ENCODE measurements at places on chromosomes 1 and 21.

DNA sequence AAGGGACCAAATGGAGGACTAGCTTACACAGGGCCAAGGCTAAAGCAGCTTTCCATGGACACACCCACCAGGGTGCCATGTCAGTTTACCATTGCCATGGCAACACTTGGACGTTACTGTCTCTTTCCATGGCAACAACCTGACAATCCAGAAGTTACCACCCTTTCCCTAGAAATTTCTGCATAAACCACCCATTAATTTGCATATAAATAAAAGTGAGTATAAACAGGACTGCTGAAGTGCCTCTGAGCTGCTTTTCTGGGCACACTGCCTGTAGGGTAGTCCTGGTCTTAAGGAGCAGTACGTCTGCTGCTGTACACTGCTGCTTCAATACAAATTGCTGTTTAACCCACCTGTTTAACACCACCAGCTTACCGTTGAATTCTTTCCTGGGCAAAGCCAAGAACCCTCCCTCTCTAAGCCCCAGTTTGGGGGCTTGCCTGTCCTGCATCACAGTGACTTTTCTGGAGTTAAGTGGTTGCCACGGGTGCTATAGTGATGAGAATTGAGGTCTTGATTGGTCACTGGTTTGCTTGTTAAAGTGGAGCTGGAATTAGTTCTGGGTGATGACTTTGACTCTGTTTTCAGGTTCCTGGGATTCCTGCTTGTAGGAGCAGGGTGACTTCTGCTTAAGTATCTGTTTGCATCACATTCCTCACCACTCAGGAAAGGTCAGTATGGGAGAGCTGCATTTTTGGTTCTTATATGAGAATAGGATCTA lies 83.2 kb downstream of the CLDN17 start:
- DNase-seq: no peak

GRCh38 chr1:180155182-180155682 lies 563 bp downstream of the QSOX1 start:
- no peak for DNase-seq

- DNase-seq: no peak
Observed at GRCh38 chr1:185281245-185281644, 35.8 kb downstream of the IVNS1ABP start.

DNA sequence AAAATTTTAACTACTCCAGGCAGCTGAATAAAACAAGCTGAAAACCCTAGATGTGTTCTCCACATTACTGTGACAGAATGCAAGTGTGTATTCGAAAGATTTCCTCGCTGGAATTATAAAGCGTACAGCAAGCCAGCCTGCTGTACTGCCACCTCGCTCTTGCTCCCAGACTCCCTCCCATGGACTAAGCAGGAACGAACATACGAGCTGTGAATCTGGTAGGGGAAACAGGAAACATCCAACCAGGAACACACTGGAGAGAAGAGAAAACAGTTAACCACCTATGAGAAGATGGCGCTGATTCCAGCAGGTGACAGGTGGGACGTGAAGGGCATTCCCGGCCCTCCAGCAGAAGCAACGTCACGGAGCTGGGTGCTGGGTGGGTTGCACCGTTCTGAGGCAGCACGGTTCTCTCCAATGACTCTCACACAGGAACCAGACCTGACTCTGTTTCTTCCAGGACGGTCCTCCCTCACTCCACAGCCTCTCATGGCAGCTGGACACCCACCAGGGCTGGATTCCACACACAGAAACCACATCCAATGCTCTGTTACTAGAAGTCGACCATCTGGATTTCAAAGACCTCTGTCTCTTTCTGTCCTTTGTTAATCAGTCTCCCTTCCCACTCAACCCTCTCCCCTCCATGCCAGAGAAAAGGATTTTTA lies 219.2 kb downstream of the RERE start:
- DNase-seq: no peak

GRCh38 chr1:152050886-152051675 lies 14.3 kb upstream of the S100A11 start:
- no peak for DNase-seq

GRCh38 chr1:87826681-87827251 lies 498.1 kb downstream of the LMO4 start:
- DNase-seq: no peak

GRCh38 chr1:33015216-33015615 lies 21.5 kb downstream of the AK2 start:
- DNase-seq: no peak

DNA sequence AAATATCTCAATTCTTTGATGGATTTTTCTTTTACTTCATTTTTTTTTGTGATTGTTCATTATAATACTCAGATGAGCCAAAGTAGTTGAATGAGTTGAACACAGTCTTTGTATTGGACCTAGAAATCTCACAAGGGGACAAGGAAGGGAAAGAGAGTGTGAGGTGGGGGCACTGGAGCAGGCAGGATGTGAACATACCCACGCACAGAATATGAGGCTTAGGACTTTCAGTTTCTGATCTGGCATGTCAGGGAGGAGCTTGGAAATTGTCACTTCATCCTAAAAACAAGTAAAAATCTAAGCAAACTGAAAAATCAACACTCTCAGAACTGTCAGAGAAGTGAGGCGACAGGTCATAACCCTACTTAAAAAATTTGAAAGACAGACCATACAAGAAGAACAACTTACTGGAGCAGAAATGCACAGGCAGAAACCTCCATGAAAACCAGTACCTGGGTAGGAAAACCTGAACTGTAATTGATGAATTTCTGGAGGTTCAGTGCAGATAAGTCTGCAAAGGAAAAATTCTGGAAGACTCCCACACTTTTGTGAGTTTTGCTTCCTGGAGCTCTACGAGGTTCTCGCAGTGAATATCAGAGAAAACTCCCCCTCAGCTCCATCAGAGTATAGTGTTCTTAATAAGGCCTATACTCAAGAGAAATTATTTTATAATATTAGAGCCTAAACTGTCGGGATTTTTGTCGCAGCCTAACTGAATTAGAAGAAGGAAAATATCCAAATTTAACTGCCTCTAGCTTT lies 3.6 kb upstream of the PTGS2 start:
- DNase-seq: no peak

DNA sequence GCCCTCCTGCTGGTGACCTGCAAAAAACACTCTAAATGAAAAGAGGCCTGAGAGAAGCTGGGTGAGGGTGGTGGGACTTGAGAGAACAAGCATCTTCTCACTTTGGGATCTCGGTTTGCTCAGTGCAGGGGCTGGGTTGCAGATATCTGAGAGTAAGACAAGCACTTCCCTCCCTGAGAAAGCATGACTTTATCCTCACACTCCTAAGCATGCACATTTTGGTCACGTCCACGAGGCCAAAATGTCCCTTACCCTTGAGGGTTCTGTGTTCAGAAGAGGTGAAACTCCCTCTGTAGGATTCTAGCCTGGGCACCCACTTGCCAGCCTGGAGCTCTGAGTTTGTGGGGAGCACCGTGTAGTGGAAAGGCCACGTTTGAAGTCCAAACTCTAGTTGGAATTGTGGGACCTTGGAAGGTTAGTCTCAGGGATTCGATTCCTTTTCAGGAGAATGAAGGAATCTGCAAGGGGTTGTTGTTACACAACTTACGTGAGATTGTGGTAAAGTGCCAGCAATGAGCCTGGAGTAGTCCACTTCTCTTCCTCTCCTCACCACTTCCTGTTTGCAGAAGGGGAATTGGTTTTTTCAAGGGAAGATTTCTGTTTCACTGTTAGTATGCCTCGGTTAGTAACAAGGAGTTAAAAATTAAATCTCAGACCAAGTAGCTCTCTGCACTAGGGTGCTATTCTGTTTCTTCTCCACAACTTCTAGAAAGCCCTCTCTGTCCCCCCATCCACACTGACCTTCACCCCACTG lies 3.0 kb downstream of the FCAMR start:
- no peak for DNase-seq

GRCh38 chr1:89687254-89687653 lies 54.3 kb downstream of the LRRC8C start:
- DNase-seq: no peak

DNA sequence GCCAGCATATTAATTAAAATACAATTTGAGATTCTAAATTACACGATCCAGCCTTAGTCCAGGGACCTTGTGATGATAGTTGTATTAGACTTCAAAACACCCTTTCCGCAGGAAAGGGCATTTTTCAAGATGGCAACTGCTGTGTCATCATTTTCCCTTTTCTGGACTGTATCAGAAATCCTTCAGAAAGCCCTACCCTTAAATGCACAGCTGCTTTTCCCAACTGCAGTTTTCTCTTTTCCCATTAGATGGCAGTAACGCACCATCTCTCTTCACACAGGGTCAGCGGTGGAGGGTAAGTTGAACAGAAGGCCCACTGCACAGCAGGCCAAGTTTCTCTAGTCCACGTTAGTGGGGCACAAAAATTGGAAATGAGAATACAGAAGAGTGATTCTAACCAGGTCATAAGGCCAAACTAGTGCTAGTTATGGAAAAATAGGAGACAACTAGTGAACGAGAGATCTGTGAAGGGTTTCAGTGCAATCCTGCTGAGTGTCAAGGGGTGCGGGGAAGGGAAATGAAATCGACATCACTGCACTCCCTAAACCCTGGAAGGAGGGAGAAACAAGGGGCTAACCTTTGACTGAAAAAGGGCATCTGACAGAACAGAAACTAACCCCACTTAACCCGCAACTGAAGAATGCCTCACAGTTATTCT lies 22.1 kb upstream of the TDRD10 start:
- DNase-seq: peak; percentile 73

- no peak for DNase-seq
Observed at GRCh38 chr21:36545776-36546511, 66.0 kb upstream of the CLDN14 start.

DNA sequence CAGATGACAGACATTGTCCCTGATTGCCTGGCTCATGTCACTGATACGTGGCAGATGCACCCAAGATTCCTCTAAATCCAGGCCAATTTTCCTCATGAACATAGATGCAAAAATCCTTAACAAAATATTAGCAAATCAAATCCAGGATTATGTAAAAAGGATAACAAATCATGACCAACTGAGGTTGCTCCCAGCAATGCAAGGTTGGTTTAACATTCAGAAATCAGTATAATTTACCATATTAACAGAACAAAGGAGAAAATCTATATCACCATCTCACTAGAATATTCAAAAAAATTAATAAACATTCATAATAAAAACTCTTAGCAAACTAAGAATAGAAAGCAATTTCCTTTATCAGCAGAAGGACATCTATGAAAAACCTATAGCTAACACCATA lies 39.7 kb downstream of the FAF1 start:
- DNase-seq: no peak
